ENCODE measurements at places on chromosomes 12 and 14.

DNA sequence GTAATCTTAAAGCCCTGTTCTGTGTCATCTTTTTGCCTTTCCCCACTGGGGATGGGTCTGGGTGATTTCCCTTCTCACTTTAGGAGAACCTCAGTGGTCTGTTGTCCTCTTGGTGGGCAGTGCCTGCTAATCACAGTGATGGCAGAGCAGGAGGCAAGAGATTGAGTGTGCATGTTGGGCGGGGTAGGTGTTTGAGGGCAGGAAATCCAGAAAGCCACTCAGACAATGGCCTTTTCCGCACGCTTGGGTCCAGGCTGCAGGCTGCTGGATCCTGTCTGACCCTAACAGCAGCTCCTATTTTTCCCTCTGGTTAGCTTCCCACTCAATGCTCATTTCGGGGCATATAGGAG lies 13.7 kb upstream of the ITGA5 start:
- no peak for DNase-seq

DNA sequence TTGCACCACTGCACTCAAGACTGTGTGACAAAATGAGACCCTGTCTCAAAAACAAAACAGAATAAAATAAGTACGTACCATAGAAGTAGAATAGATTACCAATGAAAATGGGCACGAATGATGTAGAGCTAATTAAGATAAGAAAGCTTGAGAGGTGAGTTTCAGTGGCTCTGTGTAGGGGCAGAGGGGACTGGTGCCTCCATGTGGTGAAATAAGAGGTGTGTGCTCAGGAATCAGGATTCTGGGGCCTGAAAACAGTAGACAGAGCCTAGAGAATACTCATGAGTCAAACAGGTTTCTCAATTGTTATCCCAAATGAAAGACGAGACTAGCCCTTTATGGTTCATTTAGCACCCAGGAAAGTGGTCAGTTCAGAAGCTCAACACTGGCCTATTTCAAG lies 1145.1 kb downstream of the FLRT2 start:
- DNase-seq, result no peak

- DNase-seq, result peak; percentile 39
Measured at GRCh38 chr14:97442363-97442762, 645.2 kb downstream of the VRK1 start.

GRCh38 chr14:99427632-99428300 lies 52.9 kb downstream of the SETD3 start:
- no peak for DNase-seq

GRCh38 chr12:122111089-122111641 lies 32.6 kb downstream of the MLXIP start:
- no peak for DNase-seq

DNA sequence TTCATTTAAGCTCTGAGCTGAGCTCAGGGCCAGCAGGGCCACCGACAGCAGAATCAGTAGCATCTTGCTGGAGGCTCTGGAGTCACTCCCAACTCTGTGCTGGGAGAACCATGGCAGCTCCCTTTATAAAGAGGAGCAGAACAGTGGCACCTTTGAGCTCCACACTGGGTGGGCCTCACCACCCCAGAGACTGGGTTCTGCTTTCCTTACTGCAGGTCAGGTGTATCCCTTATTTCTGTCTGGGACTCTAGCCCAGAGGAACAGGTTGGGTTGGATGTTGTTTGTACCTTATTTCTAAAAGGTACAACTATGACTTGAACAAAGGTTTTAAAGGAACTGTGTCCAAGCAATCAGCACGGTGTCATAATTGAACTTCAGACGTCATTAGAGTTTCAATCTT lies at the start of gene PRB3:
TSS of gene PRB3 (minus strand) at position 101 of the 400 bp plus-strand sequence. CDS start at position 63, 38 bp downstream.
- no peak for DNase-seq

DNA sequence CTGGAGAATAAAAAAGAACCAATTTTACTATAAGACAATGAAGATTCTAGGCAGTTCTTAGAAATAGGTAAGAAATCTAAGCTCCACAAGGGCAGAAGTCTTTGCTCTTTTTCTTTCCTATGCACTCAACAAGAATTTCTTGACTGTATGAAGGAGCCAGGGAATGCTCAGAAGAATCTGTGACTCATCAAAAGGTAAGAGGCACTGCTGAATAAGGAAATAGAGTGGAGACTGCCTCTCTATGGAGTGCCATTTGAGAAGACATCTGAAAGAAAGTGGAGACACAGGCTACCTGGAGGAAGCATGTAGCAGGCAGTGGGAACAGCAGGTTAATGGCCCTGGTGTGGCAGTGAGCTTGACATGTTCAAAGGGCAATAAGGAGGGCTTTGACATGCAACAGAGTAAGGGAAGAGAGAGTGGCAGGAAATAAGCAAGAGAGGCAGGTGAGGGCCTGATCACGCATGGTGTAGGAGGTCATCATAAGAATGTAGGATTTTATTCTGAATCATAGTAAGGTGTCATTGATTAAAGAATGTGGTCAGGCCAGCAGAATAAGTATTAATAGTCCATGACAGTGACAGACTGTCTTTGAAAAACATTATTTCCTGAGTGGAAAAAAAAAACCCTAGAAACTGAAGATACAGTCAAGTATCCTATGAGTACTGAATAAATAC lies 446.7 kb upstream of the GARIN6 start:
- no peak for DNase-seq

DNA sequence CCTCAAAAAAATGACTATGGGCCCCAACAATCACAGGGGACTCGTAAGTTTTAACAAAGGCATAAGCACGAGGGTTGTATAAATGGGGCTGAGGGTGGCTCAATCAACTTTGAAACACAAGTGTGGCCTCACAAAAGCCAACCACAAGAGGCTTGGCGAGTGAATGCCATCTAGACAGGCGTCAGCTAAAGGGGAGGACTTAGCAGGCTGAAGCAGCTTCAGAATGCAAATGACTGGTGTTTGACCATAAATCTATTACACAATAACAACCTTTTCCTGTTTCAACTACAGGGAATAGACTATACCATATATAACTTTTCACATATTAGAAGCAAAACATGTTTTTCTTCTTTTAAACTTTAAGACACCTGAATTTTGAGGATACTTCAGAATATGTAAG lies 777.9 kb downstream of the FSCB start:
- no peak for DNase-seq

DNA sequence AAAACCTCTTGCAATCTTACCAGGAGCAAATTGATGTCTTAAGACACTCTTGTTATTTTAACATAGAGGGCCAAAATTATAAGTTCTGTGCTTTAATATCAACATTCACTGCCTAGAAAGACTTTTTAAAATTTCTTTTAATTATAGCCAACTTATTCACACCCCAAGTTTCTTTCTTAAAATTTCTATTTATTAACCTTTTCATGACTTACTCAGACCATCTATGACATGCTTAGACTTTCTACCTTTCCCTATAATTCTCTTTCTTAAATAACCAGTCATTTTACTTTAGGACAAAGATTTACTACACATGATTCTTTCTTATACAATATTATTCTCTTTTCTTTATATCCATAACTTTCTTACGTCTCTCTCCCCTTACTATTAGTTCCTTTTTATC lies 220.4 kb downstream of the NUBPL start:
- no peak for DNase-seq

DNA sequence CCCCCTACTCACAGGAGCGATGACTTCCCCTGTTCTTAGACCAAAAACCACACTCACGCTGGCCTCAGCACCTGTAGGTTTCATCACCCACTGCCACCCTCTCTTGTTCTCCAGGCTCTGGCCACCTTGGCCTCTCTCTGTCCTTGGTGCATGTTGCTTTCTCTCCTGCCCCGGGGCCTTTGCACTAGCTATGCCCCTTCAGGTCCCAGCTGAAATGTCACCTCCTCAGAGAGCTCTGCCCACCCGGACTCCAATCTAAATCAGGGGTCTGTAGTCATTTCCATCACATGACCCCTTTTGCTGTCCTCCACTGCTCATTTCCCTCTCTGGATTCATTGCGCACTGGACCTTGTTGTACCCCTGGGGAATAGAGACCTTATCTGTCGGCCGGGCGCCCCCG lies 8.2 kb upstream of the TRPV4 start:
- no peak for DNase-seq

Measured in GM06990 (cell line).